ENCODE measurements at places on chromosomes 6 and 20.

GRCh38 chr20:38222231-38222922 is 38.2 kb downstream of the KIAA1755 start:
- no peak for DNase-seq

GRCh38 chr20:4090756-4091489 is 75.6 kb upstream of the RNF24 start:
- peak; percentile 75 for DNase-seq

DNA sequence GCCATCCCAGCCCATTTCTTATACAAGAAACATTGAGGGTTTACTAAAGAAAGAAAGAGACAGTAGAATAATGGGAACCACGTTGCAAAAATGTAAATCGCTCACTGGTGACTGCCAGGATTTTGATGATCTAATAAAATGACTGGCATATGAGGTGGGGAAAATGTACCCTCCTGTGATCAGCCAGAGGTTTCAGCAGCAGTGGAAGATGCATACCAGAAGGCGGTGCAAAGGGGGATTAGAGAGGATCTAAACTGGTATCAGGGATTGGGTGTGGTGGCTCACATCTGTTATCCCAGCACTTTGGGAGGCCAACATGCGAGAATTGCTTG is 60.8 kb upstream of the DDR1 start:
- DNase-seq = no peak

DNA sequence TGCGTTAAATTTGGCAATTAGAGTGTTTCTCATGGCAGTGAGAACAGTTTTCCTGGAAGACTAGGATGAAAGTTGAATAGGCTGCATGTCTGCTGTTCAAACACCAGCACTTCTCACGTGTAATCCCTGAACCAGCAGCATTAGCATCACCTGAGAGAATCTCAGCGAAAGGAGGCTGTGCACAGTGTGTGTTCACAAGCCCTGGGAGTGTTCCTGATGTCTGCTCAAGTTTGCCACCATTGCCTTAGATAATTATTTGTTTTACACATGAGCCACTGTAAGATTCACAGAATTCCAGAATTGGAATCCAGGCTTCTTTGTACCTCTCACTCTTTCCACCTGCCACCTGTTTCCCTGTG is 117.3 kb downstream of the JARID2 start:
- DNase-seq = no peak

DNA sequence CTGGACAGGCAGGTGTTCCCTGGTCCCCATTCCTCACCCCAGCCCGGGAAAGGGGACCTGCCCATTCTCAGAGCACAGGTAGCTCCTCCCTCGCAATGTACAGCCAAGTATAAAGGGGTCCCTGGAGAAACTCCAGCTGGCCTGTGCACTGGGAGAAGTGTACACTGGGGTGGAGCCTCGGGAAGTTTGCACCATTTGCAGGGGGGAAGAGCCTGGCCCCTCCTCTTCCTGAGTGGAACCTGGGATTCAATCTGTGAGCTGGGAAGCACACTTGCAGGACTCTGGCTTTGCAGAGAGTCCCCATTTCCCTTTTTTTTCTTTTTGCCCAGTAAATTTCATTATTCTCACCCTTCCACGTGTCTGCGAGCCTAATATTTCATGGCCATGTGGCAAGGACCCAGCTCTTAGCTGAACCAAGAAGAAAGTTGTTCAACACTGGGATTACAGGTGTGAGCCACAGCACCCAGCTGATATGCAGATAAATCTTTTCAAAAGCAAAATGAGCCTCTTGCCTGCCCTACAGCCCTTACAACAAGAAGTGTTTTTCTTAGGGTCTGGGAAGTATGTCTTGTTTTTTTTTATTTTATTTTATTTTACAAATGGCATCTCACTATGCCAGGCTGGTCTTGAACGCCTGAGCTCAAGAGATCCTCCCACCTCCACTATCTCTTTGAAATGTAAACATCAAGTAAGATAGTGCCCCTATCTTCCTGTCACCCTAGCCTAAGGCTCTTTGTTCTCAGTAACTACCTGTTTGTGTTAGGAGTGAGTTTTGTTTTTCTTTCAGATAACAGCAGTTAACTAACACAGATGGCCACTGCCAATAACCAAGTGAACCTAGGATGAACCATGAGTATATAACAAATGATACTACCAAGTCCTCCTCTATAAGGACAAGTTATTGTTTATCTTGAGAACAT is 9.3 kb upstream of the RNGTT start:
- DNase-seq = no peak

DNA sequence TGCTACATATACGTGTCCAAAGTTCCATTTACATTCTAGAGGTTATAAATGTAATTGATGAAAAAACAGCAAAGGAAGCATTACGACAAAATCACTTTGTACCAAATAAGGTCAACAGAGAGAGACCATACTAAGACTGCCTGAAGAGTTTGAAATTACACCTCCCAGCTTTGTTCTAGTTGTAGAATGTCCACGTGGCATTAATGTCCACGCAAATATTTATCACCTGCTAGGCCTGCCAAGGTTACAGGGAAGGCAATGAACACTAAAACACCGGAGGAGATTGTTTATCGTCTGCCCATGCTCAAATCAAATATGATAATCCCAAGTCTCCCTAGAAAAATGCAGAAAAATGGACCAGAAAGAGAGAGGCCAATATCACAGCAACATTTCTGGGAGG is 6.2 kb downstream of the RALGAPA2 start:
- no peak for DNase-seq

DNA sequence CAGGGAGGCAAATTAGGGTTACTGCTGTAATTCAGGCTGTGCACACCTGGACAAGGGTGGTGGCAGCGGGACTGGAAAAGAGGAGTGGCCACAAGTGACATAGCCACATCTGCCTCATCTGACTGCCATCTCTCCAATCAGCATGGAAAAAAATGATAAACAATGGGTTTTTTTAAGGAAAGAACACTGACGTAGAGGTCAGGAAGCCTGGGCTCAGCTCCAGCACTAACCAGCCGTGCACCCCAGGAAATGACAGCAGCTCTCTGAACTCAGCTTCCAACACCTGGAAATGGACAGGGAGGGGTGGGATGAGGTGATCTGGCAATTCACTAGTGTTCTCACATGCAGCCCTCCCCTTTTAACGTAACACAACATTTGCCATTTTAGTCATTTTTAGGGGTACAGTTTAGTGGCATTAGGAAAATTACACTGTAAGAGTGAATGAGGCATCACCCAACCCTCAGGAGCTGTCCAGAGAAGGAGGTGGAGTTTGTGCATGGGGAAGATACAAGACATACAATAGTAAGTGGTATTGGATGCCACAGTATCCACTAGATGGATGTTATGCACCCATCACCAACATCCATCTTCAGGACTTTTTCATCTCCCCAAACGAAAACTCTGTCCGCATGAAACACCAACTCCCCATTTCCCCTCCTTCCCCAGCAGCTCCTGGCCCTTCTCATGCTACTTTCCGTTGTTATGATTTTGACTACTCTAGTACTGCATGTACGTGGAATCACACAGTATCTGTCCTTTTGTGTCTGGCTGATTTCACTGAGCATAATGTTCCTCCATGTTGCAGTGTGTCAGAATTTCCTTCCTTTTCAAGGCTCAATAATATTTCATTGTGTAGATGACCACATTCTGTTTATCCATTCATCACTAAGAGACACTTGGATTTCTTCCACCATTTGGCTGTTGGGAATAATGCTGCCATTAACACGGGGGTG is 215.5 kb upstream of the ECI2 start:
- no peak for DNase-seq

All from vagina (tissue), 2 donors.